NCI-H1417 treated with DMSO at 0.1 percent for 48 hours (cell line): ENCODE measurements at places on chromosomes 12 and 14.

- DNase-seq: no peak
Measured at GRCh38 chr14:98608071-98609060, 663.6 kb downstream of the BCL11B start.

GRCh38 chr12:31035967-31036665 is 37.5 kb upstream of the DDX11 start:
- no peak for DNase-seq

DNA sequence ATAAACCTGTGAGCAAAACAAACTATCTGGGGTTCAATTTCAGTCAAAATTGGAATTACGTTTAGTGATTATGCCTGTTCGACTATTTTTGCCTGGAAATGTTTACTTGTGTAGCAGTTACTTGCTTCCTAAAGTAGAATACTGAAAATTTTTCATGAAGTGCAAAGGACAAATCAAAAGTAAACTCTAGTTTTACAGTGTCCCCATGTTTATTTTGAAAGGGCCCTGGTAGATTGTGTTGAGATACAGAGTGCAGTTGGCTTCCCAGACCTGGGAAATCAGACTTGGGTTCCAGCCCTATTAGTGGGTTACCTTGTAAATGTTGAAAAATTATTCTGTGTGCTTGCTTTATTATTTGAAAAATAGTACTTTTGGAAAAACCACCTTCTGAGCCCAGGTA is 17.3 kb downstream of the KLRB1 start:
- no peak for DNase-seq

- DNase-seq: peak; percentile 66
Measured at GRCh38 chr12:58346032-58346632, 404.8 kb downstream of the ATP23 start.

DNA sequence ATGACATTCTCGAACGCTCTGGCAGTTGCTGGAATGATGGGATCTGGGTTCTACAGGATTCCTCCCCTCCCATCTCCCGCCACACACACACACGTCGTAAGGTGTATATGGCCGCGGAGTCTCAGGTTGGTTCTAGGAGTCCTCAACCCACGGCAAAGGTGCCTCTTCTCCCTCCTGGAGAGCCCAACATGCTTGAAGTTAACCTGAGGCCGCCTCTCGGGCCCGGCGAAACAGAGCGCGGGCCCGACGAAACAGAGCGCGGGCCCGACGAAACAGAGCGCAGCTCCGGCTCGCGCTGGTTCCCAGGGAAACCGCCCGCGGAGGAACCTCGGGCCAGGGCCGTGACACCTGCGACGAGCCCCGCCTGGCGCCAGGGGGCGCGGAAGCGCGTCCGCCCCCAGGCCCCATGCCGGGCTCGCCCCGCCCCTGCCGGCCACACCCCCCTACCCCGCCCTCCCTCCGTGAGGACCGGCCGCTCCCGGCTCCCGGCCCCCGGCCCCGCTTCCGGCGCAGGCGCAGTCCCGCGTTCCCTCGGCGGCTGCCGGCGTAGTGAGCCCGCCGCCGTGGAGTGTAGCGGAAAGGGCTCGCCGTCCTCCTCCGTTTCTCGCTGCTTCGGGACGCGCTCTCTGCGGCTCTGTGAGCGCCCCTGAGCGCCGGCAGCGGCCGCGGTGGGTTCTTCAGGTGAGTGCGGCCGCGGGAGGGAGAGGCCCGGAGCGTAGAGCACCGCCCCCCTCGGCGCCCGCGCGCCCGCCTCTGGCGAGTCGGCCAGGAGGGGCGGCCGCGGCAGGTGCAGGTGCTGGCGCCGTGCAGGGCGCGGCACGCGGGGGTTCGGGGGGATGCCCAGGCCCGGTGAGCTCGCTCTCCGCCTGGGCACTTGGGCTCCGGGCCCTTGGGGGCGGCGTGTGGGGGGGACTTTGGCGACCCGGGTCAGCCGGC is at the start of gene RAB3IP:
RAB3IP (plus strand) TSS at position 510 of the 936 bp plus-strand sequence. CDS start 16,549 bp downstream, outside the sequence.
- peak; percentile 69 for DNase-seq

GRCh38 chr14:96304956-96305355 is 48.9 kb downstream of the BDKRB1 start:
- DNase-seq: no peak

DNA sequence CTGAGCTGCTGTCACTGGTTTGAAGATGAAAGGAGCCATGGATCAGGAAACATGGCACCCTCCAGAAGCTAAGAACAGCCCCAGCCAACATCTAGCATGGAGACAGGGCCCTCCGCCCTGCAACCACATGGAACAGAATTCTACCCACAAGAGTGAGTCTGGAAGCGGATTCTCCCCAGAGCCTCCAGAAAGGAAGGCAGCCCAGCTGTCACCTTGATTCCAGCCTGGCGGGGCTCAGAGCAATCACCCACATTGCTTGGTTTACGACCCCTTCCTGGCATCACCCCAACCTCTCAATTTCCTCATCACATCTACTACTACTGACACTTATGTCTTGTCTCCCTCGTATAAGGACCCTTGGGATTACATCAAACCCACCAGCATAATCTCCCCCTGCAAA is 38.5 kb downstream of the OAS2 start:
- no peak for DNase-seq

- DNase-seq: no peak
Measured at GRCh38 chr14:66628636-66629035, 120.7 kb downstream of the GPHN start.

DNA sequence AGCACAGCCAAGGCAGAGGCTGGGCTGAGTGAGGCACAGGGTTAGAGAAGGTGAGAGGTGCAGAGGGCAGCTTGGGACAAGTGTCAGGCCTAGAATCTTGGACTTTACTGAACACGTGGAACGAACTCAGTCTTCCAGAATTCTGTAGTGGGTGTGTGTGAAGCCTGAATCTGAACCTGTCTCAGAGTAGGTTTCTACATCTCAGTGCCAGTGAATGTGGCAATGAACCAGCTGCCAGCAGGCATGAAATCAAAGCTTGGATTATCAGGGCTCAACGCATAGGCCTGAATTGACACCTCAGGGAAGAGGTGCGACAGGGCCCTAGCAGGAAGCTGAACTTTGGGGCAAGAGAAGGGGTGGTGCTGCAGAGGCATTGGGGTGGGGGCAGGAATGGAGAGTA is 104.6 kb downstream of the SAMD4A start:
- no peak for DNase-seq

GRCh38 chr14:100905166-100905565 is 1.6 kb upstream of the RTL1 start:
- no peak for DNase-seq

- DNase-seq: no peak
Measured at GRCh38 chr12:2533036-2533435, 261.7 kb upstream of the FKBP4 start.

- no peak for DNase-seq
Measured at GRCh38 chr12:24814379-24815113, 134.4 kb downstream of the BCAT1 start.

DNA sequence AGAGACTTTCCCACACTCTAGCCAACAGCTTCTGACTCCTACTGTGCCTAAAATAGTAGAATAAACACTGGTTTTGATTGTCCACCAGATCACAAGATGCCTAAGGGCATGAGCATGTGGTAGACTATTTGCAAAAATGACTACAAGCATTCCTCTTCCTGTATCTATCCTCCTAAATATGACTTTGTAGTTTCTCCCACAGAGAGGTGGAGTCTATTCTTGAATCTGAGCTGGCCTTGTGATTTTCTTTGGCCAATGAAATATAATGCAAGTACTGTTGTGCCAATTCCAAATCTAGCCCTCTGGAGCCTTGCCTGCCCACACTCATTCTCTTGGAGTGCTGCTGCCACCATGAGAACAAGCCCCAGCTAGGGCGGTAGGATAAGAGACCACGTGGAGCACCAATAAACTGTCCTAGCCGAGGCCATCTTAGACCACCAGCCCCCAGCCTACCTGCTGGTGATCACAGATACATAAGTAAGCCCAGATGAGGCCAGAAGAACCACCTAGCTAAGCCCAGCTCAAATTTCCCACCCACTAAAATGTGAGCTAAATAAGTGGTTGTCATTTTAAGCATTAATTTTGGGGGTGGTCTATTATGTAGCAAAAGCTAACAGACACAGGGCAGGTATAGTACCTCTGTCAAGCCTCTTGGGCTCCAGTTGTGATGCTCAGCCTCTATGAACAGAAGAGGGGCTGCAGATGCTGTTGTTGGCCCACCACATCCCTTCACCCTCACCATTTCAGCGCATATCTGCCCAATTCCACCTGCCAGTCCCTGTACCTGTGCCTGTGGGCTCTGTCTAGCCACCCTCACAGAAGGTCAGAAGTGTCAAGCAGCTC is 17.9 kb downstream of the ZFP36L1 start:
- DNase-seq: no peak

DNA sequence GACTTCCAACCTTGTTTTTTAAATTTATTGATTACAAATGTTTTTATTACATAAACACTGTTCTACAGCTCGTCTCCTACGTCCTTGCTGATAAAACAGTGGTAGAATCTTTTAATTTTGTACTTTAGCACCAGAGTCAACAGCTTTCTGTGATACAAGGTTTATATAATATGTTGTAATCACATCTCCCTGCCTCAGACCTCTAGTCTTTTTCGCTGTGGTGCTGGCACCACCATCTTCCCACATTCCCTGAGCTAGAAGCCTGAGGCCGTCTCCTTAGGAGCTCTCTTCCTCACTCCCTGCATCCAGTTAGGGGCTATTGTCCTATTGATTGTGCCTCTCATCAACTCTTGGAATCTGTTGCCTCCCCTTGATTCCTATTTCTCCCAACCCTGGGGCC is 17.1 kb downstream of the MTHFD1 start:
- no peak for DNase-seq

GRCh38 chr12:11693067-11693466 is 43.6 kb downstream of the ETV6 start:
- DNase-seq: no peak

DNA sequence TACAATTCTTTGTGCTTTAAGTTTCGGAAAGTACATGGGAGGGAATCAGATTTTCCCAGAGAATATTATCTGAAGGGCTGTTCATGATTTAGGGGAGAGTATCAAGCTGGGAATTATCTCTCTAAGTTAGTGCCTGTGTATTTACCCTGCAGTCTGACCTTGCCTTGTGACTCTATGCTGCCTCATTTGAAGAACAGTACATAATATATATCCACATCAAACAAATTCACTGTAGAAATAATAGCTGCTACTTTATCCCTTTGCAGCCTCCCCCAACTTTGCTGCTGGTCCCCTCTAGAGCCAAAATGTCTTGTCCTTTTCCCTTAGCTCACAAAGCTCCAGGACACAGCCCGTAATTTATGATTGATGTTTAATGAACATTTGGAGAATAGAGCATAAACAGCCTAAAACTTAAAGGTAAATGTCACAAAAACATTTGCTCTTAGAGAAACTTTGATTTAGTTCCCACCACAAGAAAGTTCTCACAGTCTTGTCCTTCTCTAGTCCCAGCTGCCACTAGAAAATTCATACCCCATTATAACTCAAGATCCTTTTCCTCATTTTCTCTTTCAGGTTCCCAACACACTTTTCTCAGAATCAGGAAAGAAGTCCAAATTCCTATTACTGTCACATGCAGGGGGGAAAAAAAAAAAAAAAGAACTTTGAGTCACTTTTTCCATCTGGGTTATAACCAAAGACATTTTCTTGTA is 1009.6 kb downstream of the FLRT2 start:
- DNase-seq: no peak

DNA sequence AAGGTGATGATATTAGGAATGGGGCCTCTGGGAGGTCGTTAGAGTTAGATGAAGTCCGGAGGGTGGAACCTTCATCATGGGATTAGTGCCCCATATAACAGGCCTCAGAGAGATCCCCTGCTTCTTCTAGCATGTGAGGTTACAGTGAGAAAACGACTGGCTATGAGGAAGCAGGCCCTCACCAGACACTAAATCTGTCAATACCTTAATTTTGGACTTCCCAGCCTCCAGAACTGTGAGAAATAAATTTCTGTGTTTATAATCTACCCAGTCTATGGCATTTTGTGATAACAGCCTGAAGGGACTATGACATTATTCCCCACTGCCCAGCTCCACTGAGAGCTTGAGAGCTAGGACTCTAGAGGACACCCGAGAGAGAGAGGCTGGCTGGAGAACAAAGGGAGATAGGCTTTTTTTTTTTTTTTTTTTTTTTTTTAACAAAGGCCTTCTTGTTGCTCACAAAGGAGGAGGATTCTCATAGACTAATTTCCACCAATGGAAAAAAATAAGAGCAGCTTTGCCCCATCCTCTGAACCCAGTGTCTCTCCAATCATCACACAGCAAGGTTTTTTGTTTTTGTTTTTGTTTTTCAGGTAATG is 87.8 kb upstream of the EEA1 start:
- no peak for DNase-seq

- DNase-seq: no peak
Measured at GRCh38 chr12:100027671-100028070, 42.9 kb upstream of the ANKS1B start.

DNA sequence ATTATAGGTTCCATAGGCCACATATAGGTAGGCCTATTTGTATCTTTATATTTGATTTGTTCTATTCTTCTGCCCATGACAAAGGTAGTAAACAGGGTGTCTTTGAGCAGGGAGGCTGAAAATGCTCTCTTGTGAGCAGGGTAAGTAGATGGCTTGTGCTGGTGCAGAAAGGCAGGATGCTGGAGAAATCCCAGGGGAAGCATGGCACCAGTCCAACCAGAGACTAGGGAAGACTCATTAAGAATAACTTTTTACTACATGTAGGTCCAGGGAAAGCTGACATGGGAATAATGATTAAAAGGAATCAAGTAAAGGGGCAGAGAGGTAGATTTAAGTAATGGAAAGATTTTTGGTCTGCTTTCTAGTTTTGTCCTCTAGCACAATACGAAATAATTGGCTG is 245.0 kb downstream of the RGS6 start:
- no peak for DNase-seq

- no peak for DNase-seq
Measured at GRCh38 chr12:88083634-88084033, 54.4 kb upstream of the C12orf50 start.

GRCh38 chr14:26526137-26526536 is 71.7 kb downstream of the NOVA1 start:
- DNase-seq: no peak
